ENCODE measurements at places on chromosomes 2 and 18.
A peak's percentile ranks its signal among the peaks of the same experiment; 100 is the strongest.

DNA sequence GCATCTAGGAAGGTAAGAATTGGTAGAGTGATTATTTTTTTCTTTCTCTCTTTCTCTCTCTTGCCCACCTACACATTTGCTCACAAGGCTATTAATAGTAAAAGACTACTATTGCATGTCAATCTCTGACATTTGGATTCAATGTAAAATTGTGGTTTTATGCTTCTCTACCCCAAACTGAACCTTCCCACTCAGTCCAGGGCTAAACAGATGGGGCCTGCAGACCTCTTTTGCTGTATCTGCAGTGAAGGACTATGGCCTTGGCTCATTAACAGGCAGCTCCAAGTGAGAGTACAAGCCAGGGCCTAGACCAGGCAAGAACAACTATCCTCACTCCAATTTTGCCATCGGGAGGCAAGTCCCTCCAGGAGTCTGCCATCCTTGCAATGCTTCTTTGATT, 68.3 kb upstream of the ARL4C start:
- no peak for DNase-seq

GRCh38 chr2:102359527-102359926, 3.9 kb downstream of the IL18R1 start:
- no peak for DNase-seq

GRCh38 chr2:224561234-224562005, 23.7 kb downstream of the CUL3 start:
- no peak for DNase-seq

DNA sequence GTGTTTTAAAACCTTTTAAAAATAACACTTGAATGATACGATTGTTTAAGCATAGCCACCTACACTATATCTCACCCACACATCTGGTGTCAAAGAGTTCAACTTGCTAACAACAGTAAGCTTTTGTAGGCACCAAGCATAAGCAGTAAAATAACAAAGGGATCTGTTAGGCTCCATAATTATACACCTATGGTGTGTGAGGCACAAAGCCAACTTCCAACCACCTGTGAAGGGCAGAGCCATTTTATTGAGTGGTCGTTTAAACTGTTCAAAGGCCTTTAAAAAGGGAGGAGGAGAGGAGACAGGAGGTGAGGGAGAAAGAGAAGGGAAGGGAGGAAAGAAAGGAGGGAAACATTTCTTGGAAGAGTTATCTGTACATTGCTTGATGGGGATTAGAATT, 27.9 kb downstream of the NEMP2 start:
- no peak for DNase-seq

GRCh38 chr2:215369181-215369760, 57.4 kb downstream of the ATIC start:
- DNase-seq: no peak

DNA sequence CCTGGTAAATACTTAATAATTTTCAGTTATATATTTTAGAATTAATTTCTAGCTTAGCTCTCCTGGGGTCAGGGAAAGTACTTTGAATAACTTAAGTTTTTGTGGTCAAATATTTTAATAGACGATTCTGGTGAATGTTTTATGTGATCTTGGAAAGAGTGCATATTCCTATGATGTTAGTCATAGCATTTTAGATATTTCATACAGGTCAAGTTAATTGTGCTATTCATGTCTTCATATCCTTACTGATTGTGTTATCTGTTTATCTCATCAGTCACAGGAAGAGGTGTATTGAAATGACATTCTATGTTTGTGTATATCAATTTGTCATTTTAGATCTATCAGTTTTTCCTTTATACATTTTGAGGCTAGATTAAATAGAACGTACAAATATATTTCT, 576.2 kb downstream of the CPS1 start:
- DNase-seq: no peak

GRCh38 chr2:135945526-135945925, 39.9 kb downstream of the DARS1 start:
- DNase-seq: no peak

GRCh38 chr18:79507076-79507545, 111.4 kb downstream of the NFATC1 start:
- DNase-seq: no peak

- no peak for DNase-seq
These were observed 23.2 kb downstream of the ACKR3 start for GRCh38 chr2:236592821-236593220.

DNA sequence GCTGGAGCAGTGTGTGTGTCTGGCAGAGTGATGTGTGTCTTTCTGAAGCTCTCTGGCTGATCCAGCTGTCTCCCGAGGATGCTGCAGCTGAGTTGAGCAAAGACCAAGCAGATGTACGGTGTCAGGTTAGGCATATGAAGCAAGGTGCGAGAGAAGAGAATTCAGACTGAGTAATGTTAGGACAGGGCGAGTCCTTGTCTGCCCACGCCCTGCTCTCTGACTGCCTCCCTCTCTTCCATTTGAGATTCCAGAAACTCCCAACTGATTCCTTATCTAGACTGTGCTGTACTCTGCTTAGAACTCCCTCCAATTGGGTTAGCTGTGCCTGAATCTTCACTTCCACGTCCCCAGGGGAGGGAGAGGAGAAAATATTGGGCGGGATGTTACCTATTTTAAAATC, 25.7 kb upstream of the LPIN1 start:
- DNase-seq: no peak

- no peak for DNase-seq
These were observed 326.2 kb upstream of the SOX11 start for GRCh38 chr2:5365871-5366461.

- no peak for DNase-seq
These were observed 328.7 kb downstream of the NR4A2 start for GRCh38 chr2:156003780-156004179.

DNA sequence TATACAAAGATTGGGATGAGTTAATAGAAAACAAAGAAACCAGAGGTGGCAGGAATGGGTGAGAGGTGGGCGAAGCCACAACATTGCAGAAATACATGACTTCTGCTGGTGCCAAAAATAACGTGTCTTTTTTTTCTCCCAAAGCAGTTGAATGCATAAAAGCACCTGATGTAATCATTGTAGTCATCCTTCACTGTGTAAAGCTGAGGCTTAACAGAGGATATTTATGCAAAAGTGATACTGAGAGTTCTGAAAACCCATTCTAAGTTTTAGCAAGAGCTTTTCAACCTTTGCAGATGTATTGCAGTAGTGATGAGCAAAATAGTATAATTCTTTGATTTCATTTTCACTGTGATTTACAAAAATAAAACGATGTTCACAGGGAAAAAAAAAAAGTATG, 173.0 kb downstream of the PTGR3 start:
- no peak for DNase-seq

DNA sequence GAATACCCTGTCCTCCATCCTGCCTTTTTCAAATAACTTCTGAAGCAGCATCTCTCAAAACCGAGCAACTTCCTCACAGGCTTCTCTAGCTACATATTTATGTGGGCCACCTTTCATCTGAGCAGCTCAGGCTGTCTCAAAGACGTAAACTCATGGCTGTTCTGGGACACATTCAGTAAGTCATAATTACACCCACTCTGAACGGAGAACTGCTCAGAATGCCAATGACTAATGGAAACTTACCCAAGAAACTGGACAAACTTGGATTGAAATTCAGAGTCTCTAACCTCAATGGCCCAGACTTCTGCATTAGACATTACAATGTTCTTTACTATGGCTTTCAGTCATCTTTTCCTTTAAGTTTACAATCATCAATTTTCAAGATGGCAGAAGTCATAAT, 145.2 kb downstream of the RAD51AP2 start:
- DNase-seq: no peak

DNA sequence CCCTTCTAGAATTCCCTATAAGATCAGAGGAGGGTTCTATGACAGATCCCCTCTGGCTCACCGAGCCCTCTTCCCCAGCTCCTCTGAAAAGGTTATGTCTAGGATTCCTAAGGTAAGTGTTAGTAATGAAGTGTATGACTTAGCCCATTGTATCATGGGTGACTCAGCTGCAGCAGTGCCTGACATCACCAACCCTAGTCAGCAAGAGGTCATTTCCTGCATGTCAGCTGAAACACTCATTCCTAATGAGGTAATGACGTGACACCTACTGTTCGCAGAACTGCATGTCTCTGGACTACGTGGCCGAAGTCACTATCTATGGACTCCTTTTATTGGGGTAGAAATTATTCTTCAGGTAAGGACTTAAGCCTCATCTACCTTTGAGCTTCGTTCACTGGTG, 196.1 kb upstream of the MYT1L start:
- DNase-seq: no peak

DNA sequence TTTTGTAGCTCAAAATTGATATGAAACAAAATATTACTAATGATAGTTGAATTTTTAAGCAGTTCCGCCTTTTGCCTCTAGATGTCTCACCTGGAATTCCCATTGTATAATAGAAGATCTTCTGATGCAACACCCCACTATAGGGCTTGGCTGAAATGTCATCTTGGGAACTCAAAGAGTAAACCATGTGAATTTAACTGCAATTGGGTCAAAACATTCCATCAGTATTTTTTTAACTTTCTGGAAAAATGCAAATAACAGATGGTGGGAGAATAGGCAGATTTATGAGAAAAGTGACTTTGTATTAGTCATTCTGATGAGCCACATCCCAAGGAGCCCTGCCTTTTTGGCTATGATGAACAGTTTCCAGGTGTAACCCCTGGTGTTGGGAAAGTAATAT, 489.9 kb downstream of the NYAP2 start:
- no peak for DNase-seq

GRCh38 chr18:13363359-13363758, 144.8 kb downstream of the LDLRAD4 start:
- no peak for DNase-seq

GRCh38 chr2:37836711-37837110, 88.4 kb upstream of the RMDN2 start:
- no peak for DNase-seq

- no peak for DNase-seq
These were observed 46.2 kb upstream of the CCDC141 start for GRCh38 chr2:179096090-179096489.

GRCh38 chr2:65443509-65444186, 11.2 kb upstream of the SPRED2 start:
- DNase-seq: no peak

DNA sequence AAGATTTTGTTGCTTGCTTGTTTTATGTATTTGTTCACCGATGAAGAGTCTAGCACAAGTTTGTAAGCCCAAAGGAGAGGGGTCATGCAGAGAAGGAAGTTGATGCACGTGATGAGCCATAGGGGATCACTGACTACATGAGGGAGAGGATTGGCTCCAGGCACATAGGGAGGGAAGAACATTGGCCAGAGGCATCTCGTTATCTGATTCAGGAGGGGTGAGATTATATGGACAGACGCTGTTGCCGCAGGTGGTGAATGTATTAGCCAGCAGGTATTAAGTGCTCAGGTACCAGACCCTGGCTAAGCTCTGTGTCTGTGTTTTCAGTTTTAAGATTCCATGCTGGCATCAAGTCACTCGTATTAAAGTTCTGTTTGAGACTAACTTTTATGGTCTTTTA, 91.8 kb upstream of the CHST9 start:
- no peak for DNase-seq

DNA sequence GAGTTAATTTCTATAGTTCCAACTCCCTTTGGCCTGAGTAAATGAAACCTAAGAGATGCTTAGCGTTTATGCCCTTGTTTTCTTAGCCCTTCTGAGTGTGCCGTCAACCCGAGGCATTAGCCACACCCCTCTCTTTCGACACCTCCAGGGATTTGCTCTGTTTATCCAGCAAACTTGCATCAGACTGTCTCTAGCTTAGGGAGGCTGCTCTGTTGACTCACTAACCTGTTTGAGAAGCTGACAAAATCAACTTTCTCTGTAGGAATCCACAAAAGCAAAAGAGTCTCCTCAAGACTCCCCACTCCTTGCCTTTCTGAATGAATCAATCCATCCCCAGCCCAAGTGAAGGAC, 317.6 kb downstream of the TNS1 start:
- DNase-seq: no peak

DNA sequence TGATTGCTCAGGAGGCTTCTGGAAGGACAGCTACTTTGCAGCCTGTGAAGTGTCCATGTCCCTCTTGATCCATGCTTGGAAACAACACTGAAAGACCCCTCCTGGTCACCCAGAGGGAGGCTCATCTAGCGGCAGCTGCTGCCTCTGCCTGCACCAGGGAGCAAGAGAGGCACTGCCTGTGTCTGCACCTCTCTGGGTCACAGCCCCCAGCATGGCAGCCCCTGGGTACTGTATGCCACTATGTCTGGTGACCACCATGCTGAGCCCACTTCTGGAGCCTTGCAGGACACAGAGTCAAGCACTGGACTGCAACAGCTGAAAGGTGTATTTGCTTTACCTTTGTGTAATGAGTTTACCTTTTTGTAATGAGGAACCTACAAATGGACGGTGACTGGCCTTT, 186.3 kb upstream of the MYT1L start:
- no peak for DNase-seq

- no peak for DNase-seq
These were observed 52.7 kb downstream of the DSEL start for GRCh38 chr18:67463829-67464228.

- no peak for DNase-seq
These were observed 39.3 kb upstream of the NARS1 start for GRCh38 chr18:57660961-57661360.

GRCh38 chr2:52264488-52264887, 1232.6 kb upstream of the NRXN1 start:
- no peak for DNase-seq

DNA sequence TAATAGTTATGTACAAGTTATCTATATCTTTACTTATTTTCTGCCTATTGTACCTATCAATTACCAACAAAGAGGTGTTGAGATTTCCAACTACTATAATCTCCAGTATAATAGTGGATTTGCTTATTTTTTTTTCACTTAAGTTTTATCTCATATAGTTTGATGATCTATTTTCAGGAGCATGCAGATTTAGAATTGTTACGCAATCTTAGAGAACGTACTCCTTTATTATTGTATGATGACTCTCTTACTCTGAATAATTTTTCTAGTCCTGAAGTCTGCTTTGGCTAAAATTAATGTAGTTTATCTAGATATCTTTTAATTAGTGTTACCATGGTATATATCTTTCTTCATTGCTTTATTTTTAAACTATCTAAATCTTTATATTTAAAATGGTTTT, 205.2 kb downstream of the SCG2 start:
- no peak for DNase-seq

GRCh38 chr2:218292048-218293014, at the start of gene TMBIM1:
Gene TMBIM1, minus strand, starts transcription at chr2:218292503. Its CDS starts 10,362 bp downstream, at chr2:218282141.
- peak; percentile 56 for DNase-seq

DNA sequence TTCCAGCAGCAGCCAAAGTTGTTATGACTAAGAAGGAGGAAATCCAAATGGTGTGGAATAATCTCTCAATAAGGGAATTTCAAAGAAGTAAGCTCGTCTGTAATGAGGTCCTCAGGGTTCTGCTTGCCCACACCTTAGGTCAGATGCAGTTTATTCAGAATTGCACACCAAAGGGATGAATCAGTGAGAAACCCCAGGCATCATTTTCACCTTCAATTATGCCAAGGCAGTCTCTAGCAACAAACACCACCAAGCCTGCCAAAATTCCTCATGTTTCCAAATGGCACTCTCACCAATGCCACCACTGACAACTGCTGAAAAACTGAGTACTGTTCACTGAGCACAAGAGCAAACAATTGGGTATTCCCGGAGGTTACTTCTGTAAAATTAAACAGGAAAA, 43.6 kb downstream of the KCNG3 start:
- DNase-seq: no peak

All from stimulated activated CD8-positive, alpha-beta memory T cell treated with anti-CD3 and anti-CD28 coated beads, Interleukin-4, amount 100 ng/mL, for 4 hours (primary cell).